Melanocyte of skin (primary cell): ENCODE measurements at places on chromosomes 2 and 18. TPM values are rescaled to one million over a fixed set of nuclear protein-coding genes. Genes with fewer than 3 reads are reported as not detected.

The SCYGR5 gene
- total RNA-seq: not detected in 2 replicates

The NOSTRIN gene
- not detected in 2 replicates for total RNA-seq

The RGPD4 gene
- total RNA-seq: under 0.01 TPM in 1 of 2 replicates, not detected in the other

The MC5R gene
- total RNA-seq: not detected in 2 replicates

The POTEJ gene
- not detected in 2 replicates for total RNA-seq

The EN1 gene
- not detected in 2 replicates for total RNA-seq

The SCYGR2 gene
- not detected in 2 replicates for total RNA-seq

The CKAP2L gene
- total RNA-seq: 15.0 and 15.7 TPM in 2 replicates

The RESP18 gene
- total RNA-seq: not detected in 2 replicates

The ARHGAP25 gene
- 0.34 and 1.5 TPM in 2 replicates for total RNA-seq

The GYPC gene
- total RNA-seq: 238 and 301 TPM in 2 replicates

The KCNG2 gene
- under 0.01 TPM in 1 of 2 replicates, not detected in the other for total RNA-seq

The LIMS4 gene
- not detected in 2 replicates for total RNA-seq
